ENCODE measurements at places on chromosomes 12 and 14.

- peak; percentile 65 for DNase-seq
These were observed 3.7 kb downstream of the KERA start for GRCh38 chr12:91053951-91054715.

- no peak for DNase-seq
These were observed 12.2 kb downstream of the TMTC2 start for GRCh38 chr12:82698708-82699564.

DNA sequence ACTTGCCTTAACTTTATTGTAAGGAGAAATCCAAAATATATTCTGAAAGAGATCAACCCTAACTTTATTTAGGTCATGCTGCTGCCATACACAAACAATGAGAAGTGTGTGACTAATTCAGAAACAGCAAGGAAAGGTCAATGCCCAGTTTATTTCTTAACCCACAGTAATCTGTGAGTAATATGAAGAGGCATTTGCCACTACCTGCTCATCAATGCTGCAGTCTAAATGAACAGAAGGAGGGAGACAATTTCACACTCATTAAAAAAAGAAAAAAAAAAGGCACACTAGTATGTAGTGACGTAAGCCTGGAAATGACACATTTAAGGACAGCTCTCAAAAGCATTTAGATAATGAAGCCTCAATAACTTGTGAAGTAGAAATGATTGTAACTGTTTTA is 90.5 kb upstream of the FOXN3 start:
- DNase-seq, result no peak

DNA sequence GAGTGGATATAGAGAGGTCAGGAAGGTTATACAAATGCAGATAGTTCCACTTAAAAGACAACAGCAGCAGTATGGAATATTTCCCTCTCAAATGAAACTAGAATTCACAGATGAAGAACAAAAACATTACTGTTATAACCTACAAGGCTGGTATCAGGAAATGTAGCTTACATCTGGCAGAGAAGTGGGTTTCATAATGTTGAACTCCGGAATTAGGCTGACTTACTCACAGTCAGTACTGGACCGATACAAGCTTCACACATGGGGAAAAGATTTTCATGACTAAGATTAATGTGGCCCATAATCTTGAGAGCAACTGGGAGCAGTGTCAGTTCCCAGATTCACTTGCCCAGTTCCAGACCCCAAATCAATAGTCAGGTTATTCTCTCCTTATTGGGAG is 353.9 kb downstream of the DUSP6 start:
- DNase-seq, result no peak

DNA sequence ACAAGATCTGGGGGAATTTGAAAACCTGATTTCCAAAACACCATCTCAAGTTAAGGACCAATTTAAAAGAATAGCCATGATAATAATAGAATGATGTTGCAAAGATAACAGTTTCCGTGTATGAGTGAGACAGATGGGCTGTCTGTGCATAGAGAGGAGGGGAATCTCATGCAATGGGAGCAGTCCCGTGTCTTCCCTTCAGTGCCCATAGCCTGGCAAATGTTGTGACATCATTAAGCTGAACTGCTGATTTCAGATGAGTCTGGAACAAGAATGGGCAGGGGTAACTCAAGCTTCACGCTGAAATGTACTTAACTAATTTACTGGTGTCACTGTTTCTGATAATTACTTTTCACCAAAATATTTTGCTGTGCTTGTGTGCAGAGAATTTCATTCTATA is 454.0 kb downstream of the FOXG1 start:
- no peak for DNase-seq

GRCh38 chr12:32365473-32366064 is 33.8 kb upstream of the FGD4 start:
- no peak for DNase-seq

- DNase-seq, result no peak
These were observed 2.7 kb downstream of the CD4 start for GRCh38 chr12:6791931-6792520.

GRCh38 chr12:18864900-18865561 is 127.1 kb downstream of the CAPZA3 start:
- no peak for DNase-seq

GRCh38 chr14:63992858-63993257 is 140.1 kb downstream of the SYNE2 start:
- DNase-seq, result no peak

DNA sequence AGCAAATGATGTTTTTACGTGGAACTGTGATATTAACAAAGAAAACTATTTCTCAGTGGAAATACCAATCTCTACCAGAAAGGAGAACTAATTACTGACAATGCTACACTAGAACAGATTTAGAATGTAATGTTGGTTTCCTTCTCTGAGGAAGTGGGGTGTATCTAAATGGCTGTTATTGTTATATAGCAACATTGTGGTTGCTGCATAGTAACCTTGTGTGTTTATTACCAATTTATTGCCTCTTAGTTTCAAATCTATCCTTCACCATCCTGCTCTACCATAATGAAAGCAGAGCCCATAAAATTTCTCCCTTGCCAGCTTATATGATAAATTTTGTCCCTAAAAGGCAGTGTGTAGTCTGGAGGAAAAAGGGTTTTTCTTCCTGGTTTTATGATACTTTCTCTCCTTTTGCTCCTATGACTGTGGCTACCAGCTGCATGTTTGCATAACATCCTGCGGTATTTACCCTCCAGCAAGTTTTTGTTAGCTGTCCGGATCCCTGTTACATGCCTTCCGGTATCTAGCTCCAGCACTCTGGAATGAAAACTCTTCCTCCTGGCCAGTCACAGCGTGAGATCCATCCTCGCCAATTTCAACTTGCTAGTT is 5.7 kb upstream of the KLRK1 start:
- DNase-seq, result no peak

GRCh38 chr12:68896881-68897540 is 36.0 kb downstream of the CPM start:
- no peak for DNase-seq

DNA sequence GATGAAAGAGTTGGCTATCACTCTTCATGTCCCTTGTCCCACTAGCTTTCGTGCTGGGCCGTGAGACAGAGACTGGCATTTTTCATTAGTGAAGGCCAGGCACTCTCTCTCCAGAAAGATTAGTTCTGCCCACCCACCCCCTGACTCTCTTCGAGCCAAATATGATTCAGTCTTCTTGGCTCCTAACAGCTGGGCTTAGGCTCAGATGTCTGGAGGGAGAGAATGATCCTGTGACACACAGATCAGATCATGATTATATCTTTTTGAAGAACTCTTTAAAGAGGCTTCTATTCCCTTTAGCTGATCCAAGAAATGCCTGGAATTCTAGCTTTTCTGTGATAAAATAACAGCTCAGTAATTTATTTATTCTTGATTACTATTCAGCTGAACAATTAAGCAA is 5.2 kb upstream of the GNG2 start:
- no peak for DNase-seq

GRCh38 chr14:95370076-95370475 is 50.4 kb upstream of the CLMN start:
- DNase-seq, result no peak

DNA sequence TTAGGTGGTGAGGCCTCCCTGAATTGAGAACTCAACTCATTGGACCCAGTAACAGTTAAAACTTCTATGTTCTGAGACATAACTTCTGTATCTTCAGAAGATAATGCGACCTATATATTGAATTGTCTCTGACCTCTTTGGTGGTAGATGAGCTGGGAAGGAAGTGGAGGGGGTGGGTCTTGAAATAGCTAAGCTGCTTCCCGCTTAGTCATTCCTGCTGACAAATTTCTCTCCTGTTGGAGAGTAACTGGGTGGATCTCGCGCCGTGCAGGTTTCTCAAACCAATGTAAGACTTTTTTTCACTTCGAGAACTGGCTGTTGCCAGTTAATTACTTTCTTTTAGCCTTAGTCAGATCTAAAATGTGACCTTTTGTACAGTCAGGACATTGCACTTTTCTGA is 100.8 kb downstream of the PPHLN1 start:
- DNase-seq, result no peak

DNA sequence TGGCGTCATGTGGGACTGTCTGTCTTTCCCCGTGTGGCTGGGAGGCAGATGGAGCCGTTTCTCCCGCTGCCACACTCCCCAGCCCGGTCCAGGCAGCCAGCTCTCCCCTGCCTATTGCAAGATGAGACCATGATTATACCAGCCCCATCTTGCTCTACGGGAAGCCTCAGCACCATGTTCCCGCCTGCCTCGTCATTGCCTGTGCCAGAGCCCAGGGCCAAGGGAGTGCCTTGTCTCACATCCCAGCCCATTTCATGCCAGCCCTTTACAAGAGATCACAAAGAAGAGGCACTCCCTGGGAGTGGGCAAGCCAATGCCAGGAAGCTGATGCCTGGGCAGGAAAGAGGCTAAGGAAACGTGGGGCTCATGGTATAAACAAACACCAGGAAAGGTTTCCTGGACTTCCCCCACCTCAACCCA is 23.9 kb downstream of the GPR68 start:
- no peak for DNase-seq

GRCh38 chr12:58349161-58349560 is 407.8 kb downstream of the ATP23 start:
- no peak for DNase-seq
